Stimulated activated CD4-positive, alpha-beta T cell treated with anti-CD3 and anti-CD28 coated beads, TNF-alpha, amount 100 ng/mL, for 24 hours (primary cell): ENCODE measurements at places on chromosomes 6 and 20.

DNA sequence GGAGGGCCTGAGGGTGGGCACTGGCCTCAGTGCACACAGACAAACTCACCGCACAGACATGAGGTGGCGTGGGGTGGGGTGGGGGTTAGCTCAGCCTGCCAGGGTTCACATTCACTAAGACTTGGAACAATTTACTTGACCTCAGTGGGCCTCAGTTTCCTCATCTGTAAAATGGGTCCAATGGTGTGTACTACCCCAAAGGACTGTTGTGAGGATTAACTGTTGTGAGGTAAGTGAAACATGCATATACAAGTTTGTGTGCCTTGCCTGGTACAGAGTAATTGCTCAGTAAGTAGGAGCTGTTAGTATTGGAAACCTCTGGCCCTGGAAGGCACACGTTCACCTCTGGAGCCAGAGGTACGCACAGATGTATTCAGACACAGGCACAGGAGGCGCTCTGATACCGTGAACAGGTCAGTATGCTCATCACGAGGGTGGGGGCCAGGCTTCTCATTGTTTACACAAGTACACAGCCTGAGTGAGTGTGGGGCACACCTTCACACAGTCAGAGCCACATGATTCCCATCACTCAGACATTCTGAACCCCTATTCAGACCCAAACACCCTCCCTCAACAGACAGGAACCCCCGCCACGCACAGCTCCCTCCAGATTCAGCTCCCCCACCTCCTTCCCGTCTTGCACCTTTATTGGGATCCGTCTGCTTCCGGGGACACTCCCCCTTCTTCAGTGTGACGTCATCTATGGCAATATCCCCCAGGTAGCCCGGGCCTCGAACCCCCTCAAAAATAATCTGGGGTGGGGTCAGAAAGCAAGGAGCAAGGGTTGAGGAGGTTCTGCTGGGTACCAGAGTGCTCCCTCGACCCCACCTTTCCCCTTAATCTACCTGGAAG is 59.9 kb downstream of the MDGA1 start:
- DNase-seq = no peak

- no peak for DNase-seq
Measured at GRCh38 chr6:133467231-133467981, 226.2 kb downstream of the EYA4 start.

GRCh38 chr6:129211626-129212025 is 328.7 kb downstream of the LAMA2 start:
- no peak for DNase-seq

- DNase-seq = no peak
Measured at GRCh38 chr20:10090588-10091166, 55.9 kb downstream of the ANKEF1 start.

DNA sequence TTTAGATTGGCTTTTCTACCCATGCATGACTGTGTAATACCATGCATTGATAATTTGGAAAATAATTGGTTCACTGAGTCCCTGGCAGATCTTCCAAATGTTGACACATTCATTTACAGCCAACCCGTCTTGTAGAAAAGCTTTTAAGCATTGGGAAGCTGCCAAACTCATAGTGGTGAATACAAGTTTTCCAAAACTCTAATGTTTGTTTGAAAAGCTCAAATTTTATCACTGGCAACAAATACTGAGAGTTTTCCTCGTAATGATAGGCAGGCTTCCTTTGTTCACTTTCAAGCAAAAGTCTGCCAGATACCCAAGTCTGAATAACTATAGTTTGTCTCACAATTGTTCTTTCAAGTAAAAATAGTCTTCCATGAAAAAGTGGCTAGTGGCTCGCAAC is 143.0 kb downstream of the FIG4 start:
- no peak for DNase-seq

GRCh38 chr6:128784266-128784665 is 98.7 kb upstream of the LAMA2 start:
- no peak for DNase-seq

GRCh38 chr6:21594416-21595281 is 1.1 kb downstream of the SOX4 start:
- no peak for DNase-seq

GRCh38 chr6:26360451-26361416 is 4.3 kb upstream of the BTN3A2 start:
- DNase-seq = no peak

DNA sequence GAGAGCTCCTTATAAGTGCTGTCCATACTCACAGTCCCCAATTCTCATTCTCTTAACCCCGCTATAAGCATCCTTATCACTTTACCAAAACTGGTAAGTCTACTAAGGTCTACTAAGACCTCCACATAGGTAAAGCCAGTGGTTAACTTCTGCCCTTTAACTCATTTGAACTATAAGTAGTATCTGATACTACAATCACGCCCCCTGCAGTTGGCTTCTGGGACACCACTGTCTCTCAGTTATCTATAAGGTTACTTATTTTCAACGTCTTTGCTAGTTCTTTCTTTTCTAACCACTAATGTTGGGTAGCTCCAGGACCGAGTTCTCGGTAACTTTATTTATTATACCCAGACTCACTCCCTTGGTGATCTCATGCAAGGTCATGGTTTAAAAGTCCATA is 142.6 kb downstream of the ARHGAP18 start:
- peak; percentile 17 for DNase-seq

DNA sequence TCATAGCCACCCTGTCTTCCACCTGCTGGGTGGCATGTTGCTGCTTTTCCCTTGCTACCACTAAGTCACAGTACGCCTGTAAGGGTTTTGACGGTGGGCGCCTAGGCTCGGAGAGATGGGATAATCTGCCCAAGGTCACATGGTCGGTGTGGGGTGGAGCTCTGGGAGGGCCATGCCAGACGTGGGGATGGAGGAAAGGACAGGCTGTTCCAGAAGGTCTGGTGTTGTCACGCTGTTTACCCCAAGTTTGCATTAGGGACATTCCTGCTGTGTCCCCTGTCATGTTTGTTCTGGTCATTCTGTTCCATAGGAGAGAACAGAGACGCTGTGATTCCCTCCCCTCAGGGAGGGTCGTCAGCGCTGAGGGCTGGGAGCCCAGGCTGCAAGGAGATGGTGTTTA is 16.1 kb downstream of the IP6K3 start:
- no peak for DNase-seq

DNA sequence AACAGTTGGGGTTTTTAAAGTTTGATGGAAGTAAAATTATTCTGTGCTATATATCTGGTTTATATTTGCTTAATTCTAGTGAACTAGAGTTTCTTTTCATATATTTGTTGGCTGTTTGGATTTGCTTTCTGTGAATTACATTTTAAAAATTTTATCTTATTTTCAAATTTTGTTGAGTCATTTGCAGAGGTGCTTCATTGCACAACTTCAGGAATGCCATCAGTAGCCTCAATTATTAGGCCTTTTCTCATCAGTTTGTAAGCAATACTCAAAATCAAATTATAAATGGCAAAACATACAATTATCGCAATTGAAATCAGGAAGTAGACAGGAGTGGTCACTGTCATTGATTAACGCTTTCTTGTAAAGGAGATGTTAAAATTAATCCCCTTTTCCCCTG is 96.9 kb downstream of the UBE3D start:
- no peak for DNase-seq
